ENCODE measurements at places on chromosomes 12 and 14.
A peak's percentile ranks its signal among the peaks of the same experiment; 100 is the strongest.

DNA sequence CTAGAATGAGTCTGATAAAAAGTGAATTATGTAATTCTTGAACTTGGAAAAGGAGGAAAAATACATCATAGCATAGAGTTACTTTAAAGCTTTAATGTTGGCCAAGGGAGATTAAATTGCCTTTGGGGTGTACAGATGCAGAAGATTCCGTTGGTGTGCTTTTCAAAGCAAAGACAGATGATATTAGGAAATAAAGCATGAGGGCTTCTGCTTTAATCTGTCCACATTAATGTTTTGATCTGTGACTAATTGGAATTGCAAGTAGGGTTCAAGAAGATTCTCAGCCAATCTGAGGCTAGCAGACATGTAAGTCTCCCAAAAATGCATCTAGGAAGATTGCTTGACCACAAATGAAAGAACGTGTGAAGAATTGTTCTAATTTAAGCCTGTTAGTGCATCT, 35.2 kb downstream of the LGR5 start:
- no peak for DNase-seq

DNA sequence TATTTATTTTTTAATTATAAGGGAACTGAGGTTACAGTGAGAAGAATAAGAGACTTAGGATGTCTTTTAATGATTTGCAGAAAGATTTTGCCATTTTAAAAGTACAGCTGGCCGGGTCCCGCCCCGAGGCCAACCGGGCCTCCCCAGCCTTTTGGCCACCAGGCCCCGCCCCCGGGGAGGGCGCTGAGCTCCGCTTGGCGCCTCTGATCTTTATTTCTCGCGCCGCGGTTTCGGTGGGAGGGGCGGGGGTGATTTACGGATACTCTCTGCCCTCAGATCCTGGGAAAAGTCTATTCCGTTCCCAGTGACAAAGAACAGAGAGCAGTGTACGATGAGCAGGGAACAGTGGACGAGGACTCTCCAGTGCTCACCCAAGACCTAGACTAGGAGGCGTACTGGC, 17.7 kb downstream of the ZFYVE26 start:
- DNase-seq = no peak

DNA sequence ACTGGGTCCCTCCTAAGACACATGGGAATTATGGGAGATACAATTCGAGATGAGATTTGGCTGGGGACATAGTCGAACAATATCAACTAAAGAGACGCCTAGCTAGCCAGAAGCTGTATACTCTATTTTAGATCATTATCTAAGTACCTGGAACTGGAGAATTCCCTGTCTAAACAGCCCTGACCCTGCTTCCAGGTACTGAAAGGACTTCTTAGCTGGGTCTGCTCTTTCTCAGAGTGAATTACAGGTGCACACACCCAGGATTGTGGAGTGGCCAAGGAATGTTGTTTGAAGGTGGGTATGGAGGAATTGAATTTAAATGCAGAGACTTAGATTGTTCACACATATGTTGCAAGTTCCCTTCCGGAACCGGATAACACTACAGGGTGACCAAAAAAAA, 733.0 kb downstream of the RPS29 start:
- no peak for DNase-seq

GRCh38 chr12:62813031-62813829, 121.7 kb downstream of the PPM1H start:
- DNase-seq = no peak

DNA sequence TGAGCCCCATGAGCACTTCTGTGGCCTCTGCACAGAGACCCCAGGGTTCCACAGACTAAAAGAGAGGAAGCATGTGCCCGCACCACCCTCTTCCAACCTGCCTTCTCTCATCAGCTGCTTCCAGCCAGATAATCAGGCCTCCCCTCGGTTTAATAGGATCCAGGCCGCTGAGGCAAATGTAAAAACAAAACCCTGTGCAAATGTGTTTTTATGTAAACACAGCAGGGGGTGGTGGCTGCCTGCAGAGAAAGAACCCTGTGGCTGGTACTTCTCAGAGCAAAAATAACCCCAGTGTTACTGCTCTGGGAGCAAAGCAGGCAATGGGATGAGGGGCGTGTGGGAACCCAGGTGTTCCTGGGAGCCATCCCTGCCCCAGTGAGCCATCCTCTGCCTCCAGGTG, 46.2 kb downstream of the WSCD2 start:
- DNase-seq = no peak

DNA sequence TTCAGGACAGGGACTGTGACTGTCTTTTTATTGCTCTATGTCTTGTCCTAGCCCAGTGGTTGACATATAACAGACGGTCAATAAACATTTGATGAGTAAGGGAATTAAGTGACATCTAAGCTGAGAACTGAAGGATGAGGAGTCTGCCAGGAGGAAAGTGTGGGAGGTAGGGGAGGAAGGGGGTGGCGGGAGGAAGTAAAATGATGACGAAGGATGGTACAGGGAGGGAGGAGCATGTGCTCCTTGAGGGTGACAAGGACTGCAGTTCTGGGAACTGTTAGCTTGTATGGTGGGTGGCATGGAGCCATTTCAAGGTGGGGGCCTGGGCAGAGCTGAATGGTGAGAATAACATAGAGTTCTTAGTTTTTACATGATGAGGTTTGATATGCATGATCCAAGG, 64.4 kb downstream of the RGS6 start:
- no peak for DNase-seq

- DNase-seq = no peak
Measured at GRCh38 chr14:52551696-52552062, 626 bp downstream of the TXNDC16 start.

- no peak for DNase-seq
Measured at GRCh38 chr14:94904636-94905035, 134.7 kb upstream of the GSC start.

GRCh38 chr12:4269279-4269991, 4.1 kb upstream of the CCND2 start:
- peak; percentile 80 for DNase-seq

- no peak for DNase-seq
Measured at GRCh38 chr12:74119811-74120362, 417.7 kb upstream of the ATXN7L3B start.

- DNase-seq = no peak
Measured at GRCh38 chr14:70811050-70811449, 1.7 kb upstream of the MAP3K9 start.

- no peak for DNase-seq
Measured at GRCh38 chr12:94377599-94377998, 82.1 kb downstream of the CEP83 start.

DNA sequence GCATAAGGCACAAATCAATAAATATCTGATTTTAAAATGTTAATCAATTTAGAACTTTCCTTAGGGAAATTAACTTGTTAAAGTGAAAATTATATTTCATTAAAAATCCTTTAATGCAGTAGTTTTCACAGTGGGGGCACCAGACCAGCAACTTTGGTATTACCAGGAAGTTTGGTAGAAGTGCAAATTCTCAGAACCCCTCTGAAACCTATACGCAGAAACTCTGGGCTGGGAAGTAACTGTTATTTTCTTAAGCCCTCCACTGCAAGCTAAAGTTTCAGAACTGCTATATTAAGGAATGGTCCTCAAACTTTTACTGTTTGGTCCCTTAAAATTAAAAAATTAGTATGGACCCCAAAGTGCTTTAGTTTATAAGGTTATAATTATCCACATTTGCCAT, 35.7 kb downstream of the GNPTAB start:
- no peak for DNase-seq

DNA sequence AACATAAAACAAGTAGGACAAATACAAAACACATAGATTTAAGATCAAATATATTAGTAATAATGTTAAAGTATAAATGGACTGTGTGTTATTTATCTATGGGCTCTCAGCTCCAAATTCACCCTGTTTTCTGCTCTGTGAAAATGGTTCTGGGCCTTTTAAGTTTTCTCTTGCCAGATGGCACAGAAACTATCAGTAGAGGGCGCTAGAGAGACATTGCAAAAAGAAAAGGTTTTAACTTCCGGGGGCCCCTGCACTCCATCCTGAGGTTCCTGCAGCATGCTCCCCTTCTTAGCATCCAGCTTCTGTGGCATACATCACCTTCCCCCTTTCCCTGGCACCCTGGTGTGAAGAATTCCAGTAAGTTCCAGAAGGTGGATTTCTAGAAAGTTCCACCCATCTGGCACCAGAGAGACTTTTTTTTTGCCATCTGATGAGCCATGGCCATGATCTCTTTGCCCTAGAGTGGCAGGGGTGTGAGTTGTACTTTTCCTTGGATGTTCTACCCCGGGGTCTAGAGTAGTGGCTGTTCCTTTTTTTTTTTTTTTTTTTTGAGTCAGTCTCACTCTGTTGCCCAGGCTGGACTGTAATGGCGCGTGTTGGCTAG, 29.3 kb downstream of the ZCRB1 start:
- no peak for DNase-seq

GRCh38 chr12:88056571-88056970, 27.4 kb upstream of the C12orf50 start:
- no peak for DNase-seq

- DNase-seq = no peak
Measured at GRCh38 chr14:96881713-96882112, 84.5 kb downstream of the VRK1 start.

DNA sequence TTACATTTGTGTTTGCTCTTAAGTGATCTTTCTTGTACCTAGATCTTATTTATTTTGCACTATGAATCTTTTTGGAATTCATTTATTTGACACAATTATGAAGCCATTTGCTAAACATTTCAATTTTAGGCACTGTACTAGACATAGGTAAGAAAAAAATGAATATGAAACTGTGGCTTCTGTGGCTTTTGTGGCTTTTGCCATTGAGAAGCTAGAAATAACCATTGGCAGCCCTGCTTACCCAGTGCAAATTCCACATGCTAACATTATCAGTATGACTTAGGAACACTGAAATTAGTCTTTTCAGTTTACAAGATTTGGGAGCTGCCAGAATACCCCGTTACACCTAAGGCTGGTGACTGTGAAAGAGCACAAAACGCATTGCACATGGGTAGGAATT, 60.1 kb downstream of the FSCB start:
- DNase-seq = no peak

DNA sequence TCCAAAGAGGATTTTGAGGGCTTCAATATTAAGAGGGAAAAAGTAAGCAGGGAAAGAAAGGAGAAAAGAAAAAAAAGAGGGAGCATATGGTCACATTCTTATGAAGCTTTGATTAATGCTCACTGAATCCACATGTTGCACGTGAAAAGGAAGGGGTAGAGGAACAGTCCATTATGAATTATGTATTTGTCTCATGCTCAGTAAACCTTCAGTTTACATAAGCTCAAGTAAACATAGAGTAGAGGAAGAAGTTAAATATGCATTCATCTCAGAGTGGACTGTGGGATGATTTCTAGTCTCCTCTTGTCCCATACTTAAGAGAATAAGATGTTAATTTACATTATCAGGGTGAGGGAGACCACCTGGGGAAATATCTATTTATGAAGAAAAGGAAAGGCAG, 334.5 kb downstream of the IPO8 start:
- no peak for DNase-seq

DNA sequence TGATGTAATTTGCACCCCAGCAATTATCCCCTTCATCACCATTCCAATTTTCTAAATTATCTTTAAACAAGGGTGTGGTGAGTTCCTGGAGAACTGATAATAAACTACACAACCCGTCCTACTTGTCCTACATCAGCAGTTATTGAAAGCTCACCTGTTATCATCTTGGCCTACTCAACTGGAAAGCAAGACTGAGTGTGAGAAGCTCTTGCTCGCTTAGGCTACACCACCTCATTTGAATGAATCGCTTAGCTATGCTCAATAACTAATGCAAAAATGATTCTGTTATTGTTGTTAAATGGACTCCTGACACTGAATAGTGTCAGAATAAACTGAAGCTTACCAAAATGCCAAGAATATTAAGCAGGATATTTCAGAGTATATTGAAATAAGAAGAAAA, 115.4 kb upstream of the BTG1 start:
- DNase-seq = no peak

DNA sequence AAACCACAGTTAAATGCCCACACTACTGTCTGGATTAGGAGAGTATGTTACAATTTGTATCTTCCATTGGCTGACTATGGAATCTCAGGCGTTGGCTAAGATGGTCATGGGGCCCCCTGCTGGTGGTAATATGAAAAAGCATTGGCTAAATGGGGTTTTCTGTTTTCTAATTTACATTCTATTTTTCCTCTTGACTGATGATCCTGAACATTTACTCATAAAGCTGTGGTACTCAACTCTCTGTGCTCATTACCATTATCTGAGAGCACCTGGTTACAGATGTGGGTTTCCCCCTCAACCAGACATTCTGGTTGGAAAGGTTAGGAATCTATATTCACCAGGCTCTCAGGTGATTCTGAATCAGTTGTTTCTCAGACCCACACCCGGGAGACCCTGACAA, 64.8 kb downstream of the WSCD2 start:
- no peak for DNase-seq

- no peak for DNase-seq
Measured at GRCh38 chr14:46573498-46573897, 78.1 kb downstream of the RPL10L start.

- no peak for DNase-seq
Measured at GRCh38 chr12:46179693-46180452, 89.0 kb downstream of the SLC38A1 start.

DNA sequence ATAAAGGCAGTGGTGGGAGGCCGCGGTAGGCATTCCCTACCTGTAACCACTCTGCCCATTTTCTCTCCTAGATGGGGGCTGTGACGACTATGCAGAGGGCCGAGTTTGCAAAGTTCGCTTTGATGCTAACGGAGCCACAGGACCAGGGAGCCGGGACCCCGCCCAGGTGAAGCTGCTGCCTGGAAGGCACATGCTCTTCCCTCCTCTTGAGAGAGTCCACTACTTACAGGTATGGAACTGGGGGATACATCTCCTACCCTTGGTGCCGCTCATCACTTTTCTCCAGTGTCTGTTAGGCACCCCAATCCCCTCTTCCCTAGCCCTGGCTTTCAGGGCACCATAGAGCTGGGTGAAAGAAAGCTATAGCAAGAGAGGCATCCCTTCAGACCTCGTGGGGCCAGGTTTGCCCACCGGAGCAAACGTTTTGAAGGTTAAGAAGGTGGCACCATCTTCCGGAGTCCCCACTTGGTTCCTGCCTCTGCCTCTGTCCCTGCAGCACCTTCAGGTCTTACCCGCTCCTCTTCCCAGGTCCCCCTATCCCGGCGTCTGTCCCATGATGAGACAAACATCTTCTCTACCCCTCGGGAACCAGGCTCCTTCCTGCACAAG, 2.0 kb upstream of the P3H3 start:
- DNase-seq = no peak

- DNase-seq = no peak
Measured at GRCh38 chr14:93974833-93975232, 1.5 kb downstream of the ASB2 start.

- no peak for DNase-seq
Measured at GRCh38 chr14:69561893-69562292, 12.8 kb downstream of the CCDC177 start.
